ENCODE measurements at places on chromosomes 3 and 15.

GRCh38 chr3:142947352-142947751, 16.1 kb downstream of the PAQR9 start:
- no peaks in the 10 kb centered on the region for H3K27me3 ChIP-seq
- no peak overlapping the region for H3K27ac ChIP-seq
- H3K4me3 ChIP-seq = peak overlapping the region; percentile 61
- H3K4me1 ChIP-seq = peaks cover 25% of the 10 kb centered on the region

GRCh38 chr3:79515072-79515471, 252.7 kb downstream of the ROBO1 start:
- H3K27me3 ChIP-seq = no peaks in the 10 kb centered on the region
- H3K36me3 ChIP-seq = no peaks in the 10 kb centered on the region
- H3K4me1 ChIP-seq = peaks cover 5% of the 10 kb centered on the region
- H3K4me3 ChIP-seq = no peak overlapping the region
- DNase-seq = no peak

- H3K27ac ChIP-seq = peak overlapping the region; percentile 91
- peak; percentile 66 for DNase-seq
- H3K36me3 ChIP-seq = no peaks in the 10 kb centered on the region
- no peaks in the 10 kb centered on the region for H3K27me3 ChIP-seq
- H3K4me1 ChIP-seq = peaks cover 24% of the 10 kb centered on the region
- H3K4me3 ChIP-seq = peak overlapping the region; percentile 35
Observed at GRCh38 chr3:27360113-27361078, 8.8 kb downstream of the NEK10 start.

GRCh38 chr3:78804251-78805037, 963.4 kb downstream of the ROBO1 start:
- no peaks in the 10 kb centered on the region for H3K27me3 ChIP-seq
- no peaks in the 10 kb centered on the region for H3K36me3 ChIP-seq
- H3K4me1 ChIP-seq = no peaks in the 10 kb centered on the region
- no peak overlapping the region for H3K27ac ChIP-seq
- no peak for DNase-seq

- no peak for DNase-seq
- H3K27ac ChIP-seq = no peak overlapping the region
Observed at GRCh38 chr15:92393980-92394308, 263 bp downstream of the ST8SIA2 start.

DNA sequence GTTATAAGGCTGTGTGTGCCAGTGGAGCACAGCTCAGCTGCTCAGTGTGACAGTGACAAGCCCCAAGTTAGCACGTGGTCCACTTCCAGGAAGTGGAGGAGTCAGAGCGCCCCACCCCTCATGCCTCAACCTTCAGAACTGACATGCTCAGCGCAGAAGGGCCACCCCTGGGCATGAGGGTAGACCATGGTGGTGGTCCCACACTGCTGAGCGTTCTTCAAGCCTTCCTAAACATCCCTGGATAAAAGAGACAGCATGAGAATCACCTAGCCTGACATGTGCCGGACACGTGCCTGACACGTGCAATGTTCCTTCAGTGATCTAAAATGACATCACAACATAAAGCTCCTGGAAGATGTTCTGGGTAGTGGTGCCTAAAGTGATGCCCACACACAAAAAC, 16.8 kb downstream of the ATP10A start:
- no peaks in the 10 kb centered on the region for H3K4me1 ChIP-seq
- no peak overlapping the region for H3K4me3 ChIP-seq
- no peak overlapping the region for H3K27ac ChIP-seq
- DNase-seq = no peak
- H3K27me3 ChIP-seq = no peaks in the 10 kb centered on the region
- no peaks in the 10 kb centered on the region for H3K36me3 ChIP-seq

DNA sequence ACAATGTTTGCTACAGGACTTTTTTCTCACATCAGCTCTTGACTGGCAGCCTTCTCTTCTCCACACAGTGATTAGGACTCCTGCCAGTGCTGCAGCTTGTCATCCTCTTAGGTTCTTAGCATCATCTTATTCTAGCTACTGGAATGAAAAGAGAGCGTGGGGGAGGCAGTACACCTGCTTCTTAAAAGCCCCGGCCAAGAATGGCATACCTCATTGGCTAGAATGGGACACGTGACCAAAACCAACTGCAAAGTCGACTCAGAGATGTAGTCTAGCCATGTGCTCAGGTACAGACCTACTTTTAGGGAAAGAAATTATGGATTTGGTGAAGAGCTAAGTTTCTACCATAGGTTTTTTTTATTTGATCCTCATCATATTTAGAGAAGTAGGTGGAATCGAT, 44.1 kb downstream of the RARB start:
- peaks cover 36% of the 10 kb centered on the region for H3K4me1 ChIP-seq
- H3K27me3 ChIP-seq = no peaks in the 10 kb centered on the region
- H3K36me3 ChIP-seq = peaks cover 5% of the 10 kb centered on the region
- no peak for DNase-seq
- no peak overlapping the region for H3K4me3 ChIP-seq

- H3K4me3 ChIP-seq = no peak overlapping the region
- H3K27ac ChIP-seq = no peak overlapping the region
- no peaks in the 10 kb centered on the region for H3K36me3 ChIP-seq
- peaks cover 45% of the 10 kb centered on the region for H3K4me1 ChIP-seq
- no peaks in the 10 kb centered on the region for H3K27me3 ChIP-seq
- no peak for DNase-seq
Observed at GRCh38 chr3:150249779-150250470, 158.2 kb upstream of the TSC22D2 start.

- H3K27me3 ChIP-seq = no peaks in the 10 kb centered on the region
- no peak overlapping the region for H3K4me3 ChIP-seq
- no peaks in the 10 kb centered on the region for H3K36me3 ChIP-seq
- H3K4me1 ChIP-seq = no peaks in the 10 kb centered on the region
Observed at GRCh38 chr3:52848617-52849016, 13.8 kb upstream of the MUSTN1 start.

DNA sequence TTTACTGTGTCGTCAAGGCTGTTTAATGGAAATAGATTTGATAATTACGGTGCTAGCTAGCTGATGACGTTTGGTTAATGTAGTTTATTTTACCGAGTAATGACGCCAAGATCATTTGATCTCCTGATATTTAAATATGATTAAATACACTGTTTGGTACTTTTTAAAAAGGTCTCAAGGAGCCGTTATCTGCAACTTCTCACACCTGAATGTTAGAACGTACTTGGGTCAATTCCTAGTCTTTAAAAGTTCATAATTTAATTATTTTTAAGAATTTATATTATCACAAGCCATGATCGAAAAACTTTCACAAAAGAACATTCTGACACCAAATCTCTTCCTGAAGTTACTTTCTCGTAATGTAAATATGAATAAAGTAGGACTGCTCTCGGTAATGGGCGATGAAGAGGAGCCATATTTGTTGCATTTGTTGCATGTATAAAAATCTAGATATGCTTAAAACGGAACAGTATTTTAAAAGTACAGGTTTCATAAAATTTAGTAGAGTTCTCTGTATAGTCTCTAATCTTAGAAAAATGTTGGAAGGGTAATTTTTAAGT, 16.2 kb upstream of the CHD2 start:
- H3K27ac ChIP-seq = peak overlapping the region; percentile 94
- peaks cover 38% of the 10 kb centered on the region for H3K4me1 ChIP-seq
- no peak for DNase-seq
- peak overlapping the region; percentile 68 for H3K4me3 ChIP-seq
- peaks cover 79% of the 10 kb centered on the region for H3K36me3 ChIP-seq

GRCh38 chr3:94374439-94375161, 311.7 kb downstream of the NSUN3 start:
- H3K4me1 ChIP-seq = no peaks in the 10 kb centered on the region
- no peak overlapping the region for H3K4me3 ChIP-seq
- H3K27ac ChIP-seq = no peak overlapping the region
- no peak for DNase-seq
- H3K36me3 ChIP-seq = no peaks in the 10 kb centered on the region
